Bronchus fibroblast of lung (primary cell): ENCODE measurements at places on chromosomes 3 and 15. TPM values are rescaled to one million over a fixed set of nuclear protein-coding genes. Genes with fewer than 3 reads are reported as not detected.

The C3orf49 gene
- not detected in 2 replicates for total RNA-seq

The KBTBD8 gene
- total RNA-seq: 0.74 and 2.2 TPM in 2 replicates

The TMEM158 gene
- total RNA-seq: 40.4 and 48.8 TPM in 2 replicates

The CD200 gene
- total RNA-seq: 3.0 and 5.0 TPM in 2 replicates

The GASK1A gene
- total RNA-seq: 0.50 and 1.2 TPM in 2 replicates

The PLEKHO2 gene
- 19.7 and 20.5 TPM in 2 replicates for total RNA-seq

The BNC1 gene
- total RNA-seq: 7.1 and 8.5 TPM in 2 replicates

The PDIA5 gene
- 24.4 and 28.5 TPM in 2 replicates for total RNA-seq

The XRN1 gene
- total RNA-seq: 8.3 and 10.3 TPM in 2 replicates

The VGLL3 gene
- total RNA-seq: 15.8 and 32.8 TPM in 2 replicates

The CX3CR1 gene
- 0.15 TPM in 1 of 2 replicates, not detected in the other for total RNA-seq

The HOMER2 gene
- 0.50 and 1.5 TPM in 2 replicates for total RNA-seq

The C3orf85 gene
- total RNA-seq: not detected in 2 replicates

The GOLGA8G gene
- not detected in 2 replicates for total RNA-seq

The SPINT1 gene
- 2.5 and 4.3 TPM in 2 replicates for total RNA-seq

The MOBP gene
- total RNA-seq: not detected in 2 replicates

The TMEM89 gene
- not detected in 2 replicates for total RNA-seq

The BCHE gene
- 10.0 and 17.3 TPM in 2 replicates for total RNA-seq

The CTXN2 gene
- not detected in 2 replicates for total RNA-seq

The CHSY1 gene
- 23.8 and 26.4 TPM in 2 replicates for total RNA-seq

The ALDH1A2 gene
- 0.30 and 0.84 TPM in 2 replicates for total RNA-seq

The ZBTB47 gene
- total RNA-seq: 12.1 and 12.8 TPM in 2 replicates

The C3orf33 gene
- total RNA-seq: 1.2 and 2.0 TPM in 2 replicates

The SLC12A1 gene
- not detected in 2 replicates for total RNA-seq

The CHCHD6 gene
- total RNA-seq: 20.1 and 23.0 TPM in 2 replicates

The SLC24A1 gene
- 6.1 and 7.7 TPM in 2 replicates for total RNA-seq

The AHSG gene
- not detected in 2 replicates for total RNA-seq

The DUOXA1 gene
- 0.50 TPM in 1 of 2 replicates, not detected in the other for total RNA-seq

The ZSCAN29 gene
- 9.2 and 9.7 TPM in 2 replicates for total RNA-seq
